ENCODE measurements at places on chromosomes 11 and 22.

- DNase-seq: no peak
Measured at GRCh38 chr22:39997939-39998726, 3.4 kb downstream of the FAM83F start.

DNA sequence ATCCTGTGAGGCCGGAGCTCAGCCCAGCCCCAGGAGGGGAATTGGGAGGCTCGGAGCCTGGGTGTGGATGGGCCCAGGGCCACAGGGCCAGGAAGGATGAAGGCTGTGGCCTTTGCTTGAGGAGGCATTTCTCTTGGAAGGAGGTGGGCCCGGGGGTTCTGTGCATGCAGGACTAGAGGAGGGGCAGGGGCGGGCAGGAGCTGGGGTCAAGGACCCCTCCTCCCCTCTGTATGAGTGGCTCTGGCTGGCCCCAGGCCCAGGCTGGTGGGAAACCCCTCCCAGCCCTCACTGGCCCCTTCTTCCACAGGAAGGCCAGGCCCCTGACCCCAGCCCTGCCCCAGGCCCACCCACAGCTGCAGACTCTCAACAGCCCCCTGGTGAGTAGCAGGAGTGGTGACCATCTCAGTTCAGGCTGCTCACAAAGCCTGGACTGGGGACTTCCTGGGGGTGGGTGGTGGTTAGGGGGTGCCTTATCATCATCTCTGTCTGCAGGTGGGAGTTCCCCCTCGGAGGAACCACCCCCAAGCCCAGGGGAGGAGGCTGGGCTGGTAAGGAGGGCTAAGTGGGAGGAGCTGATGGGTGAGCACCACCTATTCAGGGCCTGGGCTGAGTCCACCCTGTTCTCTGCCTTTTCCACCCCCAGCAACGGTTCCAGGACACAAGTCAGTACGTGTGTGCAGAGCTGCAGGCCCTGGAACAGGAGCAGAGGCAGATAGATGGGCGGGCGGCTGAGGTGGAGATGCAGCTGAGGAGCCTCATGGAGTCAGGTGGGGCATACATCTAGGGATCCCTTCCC, 6.0 kb downstream of the KCNK7 start:
- DNase-seq: no peak

DNA sequence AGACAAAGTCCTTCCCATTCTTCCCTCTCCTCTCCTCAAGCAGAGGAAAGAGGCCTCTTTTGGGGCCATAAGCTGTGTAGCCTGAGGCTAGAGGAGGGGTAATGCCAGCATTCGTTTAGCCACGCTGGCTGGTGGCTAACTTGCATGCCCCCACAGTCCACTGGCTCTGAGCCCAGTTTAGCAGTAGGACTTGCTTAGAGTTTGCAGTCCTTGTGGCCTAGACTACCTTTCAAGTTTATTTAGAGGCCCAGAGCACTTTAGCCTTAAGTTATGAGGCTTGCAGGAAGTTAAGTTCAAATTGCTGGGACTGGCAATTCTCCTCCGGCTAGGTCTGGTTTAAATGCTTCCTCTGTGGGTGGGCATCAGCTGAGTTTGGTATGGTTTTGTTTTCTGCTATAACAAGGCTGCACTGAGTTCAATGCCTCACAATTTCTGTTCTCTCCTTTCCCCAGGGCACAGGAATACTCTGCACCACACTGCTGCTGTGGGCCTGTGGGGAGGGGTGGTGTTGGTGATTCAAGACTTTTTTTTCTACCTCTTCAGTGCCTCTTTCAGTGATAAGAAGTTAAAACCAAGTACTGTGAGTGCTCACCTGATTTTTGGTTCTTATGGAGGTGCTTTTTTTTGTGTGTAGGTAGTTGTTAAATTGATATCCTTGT, 281.0 kb upstream of the C11orf87 start:
- no peak for DNase-seq

DNA sequence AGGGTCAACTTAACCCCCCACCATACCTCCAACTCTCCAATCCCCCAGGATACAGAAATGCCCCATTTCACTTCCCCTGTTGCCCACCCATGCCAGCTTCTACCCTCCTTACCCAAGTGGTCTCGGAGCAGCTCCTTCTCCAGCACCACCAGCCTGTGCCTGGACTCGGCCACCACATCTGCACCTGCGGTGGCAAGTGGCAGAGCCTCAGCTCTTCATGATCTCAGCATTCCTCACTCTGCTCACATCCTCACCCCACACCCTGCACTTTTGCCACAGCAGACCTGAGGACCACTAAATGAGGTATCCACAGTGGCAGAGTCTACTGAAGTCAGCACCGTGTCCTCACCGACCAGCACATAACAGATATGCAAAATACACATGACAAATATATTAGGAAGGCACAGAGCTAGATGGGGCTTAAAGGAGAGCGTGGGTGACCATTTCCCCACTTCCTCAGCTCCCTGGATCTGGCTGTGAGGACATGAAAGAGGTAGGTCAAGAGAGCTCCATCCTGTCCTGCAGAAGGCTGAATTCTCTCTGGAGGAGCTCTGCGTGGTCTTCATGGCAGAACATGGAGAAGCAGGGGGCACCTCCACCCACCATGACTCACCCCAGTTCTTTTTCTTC, 9.7 kb downstream of the NHERF4 start:
- no peak for DNase-seq

GRCh38 chr11:94525546-94526324, 13.5 kb downstream of the C11orf97 start:
- peak; percentile 75 for DNase-seq

- no peak for DNase-seq
Measured at GRCh38 chr11:73995247-73995646, 12.6 kb upstream of the UCP2 start.

DNA sequence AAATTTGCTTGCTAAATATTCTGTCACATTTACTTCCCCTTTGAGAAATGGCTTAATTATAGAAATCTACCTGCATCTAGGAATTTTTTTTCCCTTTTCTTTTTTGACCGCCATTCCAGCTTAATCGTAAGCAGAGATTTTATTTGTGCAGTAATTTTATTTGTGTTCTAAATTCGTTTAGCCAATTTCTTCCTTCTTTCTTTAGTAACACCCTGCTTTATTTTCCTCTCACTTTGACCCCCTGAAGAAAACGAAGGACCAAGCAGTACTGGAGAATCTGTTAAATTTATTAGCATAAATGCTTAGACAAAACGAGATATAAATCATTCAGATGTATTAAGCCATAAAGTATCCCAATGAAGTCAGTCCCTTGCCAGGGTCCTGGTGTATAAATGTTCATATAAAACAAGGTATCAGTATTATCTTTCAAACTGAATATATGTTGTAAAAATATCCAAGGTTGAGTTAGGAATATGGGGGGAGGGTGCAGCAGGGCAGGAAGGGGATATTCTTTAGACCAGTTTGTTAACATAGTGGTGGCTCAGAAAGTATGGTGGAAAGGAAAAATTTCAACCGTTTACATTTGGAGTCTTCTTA, 5.1 kb upstream of the WT1 start:
- DNase-seq: no peak

DNA sequence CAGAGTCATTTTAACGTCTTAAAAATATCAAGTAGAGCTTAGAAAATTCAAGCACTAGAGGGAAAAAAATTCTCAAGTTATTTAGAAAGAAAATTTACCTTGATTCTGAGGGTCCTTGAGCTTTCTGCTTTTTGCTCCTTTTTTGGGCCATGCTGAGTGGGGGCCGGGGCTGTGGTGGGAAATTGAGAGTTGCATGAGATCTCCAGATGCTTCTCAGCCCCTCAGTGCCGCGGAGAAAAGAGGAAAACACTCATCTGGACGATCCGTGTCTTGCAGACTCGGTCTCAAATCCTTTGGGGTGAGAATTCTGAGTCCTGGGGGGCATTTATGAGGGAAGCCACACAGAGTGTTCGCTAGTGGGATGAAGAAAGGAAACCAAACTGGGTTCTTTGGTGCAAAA, 700.8 kb downstream of the TBC1D22A start:
- DNase-seq: no peak

- no peak for DNase-seq
Measured at GRCh38 chr11:120681434-120682331, 170.1 kb downstream of the GRIK4 start.

DNA sequence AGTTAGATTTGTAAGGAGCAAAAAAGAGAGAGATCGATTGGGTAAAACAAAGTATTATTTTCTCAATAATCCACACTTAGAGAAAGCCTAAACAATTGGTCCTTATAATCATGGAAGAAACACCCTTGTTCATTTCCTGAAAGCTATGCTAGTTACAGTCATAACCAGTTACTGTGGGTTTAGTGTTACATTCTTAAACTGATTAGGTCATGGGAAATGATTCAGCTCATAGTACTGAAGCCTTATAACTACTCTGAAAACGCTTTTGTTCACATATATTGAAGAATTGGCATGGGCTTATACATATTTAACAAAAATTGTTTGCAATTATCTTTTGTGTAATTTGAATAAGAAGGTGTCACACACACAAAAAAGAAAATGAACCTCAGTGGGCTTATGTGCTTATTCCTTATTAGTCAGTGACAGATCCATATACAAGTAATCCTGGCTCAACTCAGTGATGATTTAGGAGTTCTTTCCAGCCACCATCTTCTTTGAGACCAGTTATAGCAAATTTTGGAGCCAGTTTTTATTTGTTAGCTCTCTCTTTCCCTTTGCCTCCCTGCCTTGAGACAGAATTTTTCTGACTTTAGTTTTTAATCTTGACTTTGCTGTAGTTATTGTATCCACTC, 198.5 kb upstream of the CTSC start:
- peak; percentile 81 for DNase-seq

GRCh38 chr11:100543386-100543785, 143.7 kb upstream of the ARHGAP42 start:
- DNase-seq: no peak

DNA sequence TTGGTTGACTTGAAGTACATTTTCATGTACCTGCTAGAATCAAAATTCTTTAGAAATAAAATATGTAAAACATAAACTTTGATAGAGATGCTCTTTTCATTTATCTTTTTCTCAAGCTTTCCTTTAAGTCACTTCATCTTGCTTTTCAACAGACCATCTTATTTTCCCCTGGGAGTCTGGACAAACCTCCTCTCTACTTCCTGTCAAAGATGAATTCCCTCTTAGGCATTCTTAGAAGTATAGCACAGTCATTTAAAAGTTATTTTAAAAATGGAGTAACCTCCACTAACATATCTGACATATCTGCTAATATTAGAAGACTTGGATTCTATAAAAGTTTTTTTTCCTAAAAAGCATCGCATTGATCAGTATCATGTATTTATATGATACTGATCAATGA, 84.8 kb upstream of the PAX6 start:
- DNase-seq: no peak

DNA sequence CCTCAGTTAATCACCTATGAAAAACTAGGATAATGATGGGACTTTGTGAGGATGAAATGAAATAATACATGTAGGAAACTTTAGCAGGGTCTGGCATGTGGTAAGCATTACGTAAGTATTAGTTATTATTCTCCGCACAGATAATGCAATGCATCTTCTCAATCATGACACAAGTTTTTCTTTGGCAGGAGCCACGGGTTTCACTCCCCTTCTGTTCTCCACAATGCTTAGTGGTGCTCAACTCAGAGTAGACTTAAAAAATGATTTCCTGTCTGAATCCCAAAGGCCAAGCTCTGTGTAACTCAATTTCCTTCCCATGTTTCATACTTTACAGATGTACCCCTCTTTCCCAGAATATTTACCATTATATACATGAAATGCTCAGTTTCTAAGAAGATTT, 82.9 kb downstream of the CCDC34 start:
- DNase-seq: no peak

DNA sequence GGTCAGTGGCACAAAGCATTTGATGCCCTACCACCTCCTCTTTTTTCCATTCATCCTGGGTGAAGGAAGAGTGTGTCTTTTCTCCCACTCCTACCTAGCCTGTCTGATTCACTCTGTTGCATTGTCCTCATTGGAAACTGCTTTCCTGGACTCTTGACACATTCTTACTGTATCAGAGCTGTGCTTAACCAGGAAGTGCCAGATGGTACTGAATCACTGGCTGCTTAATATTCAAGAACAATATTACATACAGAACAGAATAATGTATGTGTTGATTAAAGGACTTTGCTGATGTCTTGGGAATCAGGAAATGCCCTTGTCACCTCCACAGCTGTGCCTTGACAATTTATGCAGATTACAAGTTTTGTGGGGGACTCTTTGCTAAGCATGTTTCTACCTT, 44.4 kb downstream of the SVIP start:
- DNase-seq: no peak

- DNase-seq: peak; percentile 7
Measured at GRCh38 chr11:32792948-32793475, 1.4 kb downstream of the CCDC73 start.

DNA sequence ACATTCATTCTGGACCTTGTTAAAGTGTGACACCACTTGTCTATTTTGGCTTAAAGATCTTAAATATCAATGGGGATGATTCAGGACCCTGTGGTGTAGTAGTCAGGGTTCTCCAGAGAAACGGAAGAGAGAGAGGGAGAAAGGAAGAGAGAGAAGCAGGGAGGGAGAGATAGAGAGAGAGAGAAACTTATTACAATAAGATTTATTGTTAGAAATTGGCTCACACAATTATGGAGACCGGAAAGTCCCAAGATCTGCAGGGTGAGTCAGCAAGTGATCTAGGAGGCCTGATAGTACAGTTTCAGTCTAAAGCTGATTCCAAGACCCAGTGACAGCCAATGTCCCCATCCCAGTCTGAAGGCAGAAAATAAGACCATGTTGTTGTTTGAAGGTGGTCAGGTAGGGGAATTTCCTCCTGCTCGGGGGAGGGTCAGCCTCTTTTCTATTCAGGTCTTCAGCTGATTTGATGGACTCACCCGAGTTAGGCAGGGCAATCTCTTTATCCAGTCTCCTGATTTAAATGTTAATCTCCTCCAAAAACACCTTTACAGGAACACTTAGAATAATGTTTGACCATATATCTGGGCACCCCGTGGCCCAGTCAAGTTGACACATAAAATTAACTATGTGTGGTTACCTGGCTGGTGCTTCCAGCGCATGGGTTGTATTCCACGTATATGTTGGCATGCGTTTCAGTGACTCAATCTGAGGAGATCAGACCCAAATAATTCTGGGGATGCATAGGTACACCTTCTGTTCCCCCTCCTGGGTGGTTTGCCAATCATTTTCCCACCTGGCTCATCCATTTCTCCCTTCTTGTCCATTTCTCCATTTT, 1350.5 kb downstream of the TBC1D22A start:
- DNase-seq: no peak

- no peak for DNase-seq
Measured at GRCh38 chr11:72305891-72306585, 62.1 kb upstream of the PHOX2A start.

DNA sequence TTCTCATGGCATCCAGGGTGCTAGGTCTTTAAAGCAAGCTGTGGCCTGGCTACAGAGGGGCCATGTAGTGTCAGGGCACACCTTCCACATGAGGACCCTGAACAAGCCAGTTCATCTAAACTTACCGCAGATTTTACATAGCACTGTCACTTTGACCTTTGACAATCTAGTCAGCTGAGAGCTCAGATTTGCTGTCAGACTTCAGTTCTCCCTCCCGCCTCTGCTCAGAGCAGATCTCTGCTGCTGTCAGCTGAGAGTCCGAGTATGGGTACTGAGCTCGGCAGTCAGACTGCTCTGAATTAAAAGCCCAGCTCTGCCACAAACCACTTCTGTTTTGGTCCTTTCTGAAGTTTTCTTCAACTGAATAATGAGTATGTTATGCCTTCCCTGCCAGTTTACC, 507.1 kb downstream of the SOX6 start:
- no peak for DNase-seq

Data from fibroblast of skin of left quadriceps (primary cell).